ENCODE measurements at places on chromosomes 13 and 19. TPM values are rescaled to one million over a fixed set of nuclear protein-coding genes. Genes with fewer than 3 reads are reported as not detected.

DNA sequence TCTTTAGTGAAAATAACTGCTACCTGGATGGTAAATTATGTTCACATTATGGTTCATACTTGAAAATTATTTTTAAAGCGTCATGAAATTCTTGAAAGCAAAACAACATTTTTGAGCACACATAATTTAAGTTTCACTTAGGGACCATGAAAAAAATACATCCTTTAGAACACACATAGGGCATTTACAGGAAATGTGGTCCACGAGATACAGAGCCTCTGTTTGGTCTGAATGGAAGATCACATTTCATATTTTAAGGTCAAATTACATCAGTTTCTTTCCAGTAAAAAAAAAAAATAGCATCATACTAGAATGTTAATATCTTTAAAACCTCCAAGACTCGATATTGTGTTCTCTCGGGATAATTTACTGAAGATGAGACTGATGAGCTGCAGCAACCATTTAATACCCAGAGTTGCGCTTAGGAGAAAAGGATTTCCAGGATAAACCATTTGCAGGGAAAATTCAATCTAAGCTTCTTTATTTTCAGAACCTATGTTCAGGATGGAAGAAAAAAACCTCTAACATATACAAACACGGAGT, 720.7 kb downstream of the DIAPH3 start:
- no peak for DNase-seq

- peak; percentile 71 for DNase-seq
Observed at GRCh38 chr13:22278336-22278929, 607.6 kb downstream of the FGF9 start.

DNA sequence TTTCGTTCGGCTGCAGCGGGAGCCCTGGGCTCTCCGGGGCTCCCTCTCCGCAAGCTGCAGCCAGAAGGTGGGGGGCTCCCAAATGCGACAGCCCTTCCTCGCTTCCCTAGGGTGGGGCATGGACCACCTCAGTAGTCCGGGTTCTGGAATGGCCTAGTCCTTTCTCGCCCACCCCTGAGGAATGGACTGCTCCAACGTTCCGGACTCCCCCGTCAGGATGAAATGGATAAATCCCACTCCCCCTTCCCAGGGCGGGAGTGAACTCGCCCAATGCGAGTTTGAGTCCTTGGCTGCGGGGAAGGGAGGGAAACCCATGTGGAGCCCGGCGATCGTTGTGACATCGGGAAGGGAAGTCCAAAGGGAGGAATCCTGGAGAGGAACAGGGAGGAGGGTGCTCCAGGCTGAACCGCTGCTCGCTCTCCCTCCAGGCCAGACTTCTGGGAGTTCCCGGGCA, 5.5 kb downstream of the HRC start:
- no peak for DNase-seq

GRCh38 chr13:108178078-108178477, 37.3 kb downstream of the LIG4 start:
- DNase-seq = no peak

- no peak for DNase-seq
Observed at GRCh38 chr13:30871588-30872275, 34.3 kb upstream of the MEDAG start.

GRCh38 chr13:78655906-78656305, 3.0 kb downstream of the OBI1 start:
- DNase-seq = no peak

DNA sequence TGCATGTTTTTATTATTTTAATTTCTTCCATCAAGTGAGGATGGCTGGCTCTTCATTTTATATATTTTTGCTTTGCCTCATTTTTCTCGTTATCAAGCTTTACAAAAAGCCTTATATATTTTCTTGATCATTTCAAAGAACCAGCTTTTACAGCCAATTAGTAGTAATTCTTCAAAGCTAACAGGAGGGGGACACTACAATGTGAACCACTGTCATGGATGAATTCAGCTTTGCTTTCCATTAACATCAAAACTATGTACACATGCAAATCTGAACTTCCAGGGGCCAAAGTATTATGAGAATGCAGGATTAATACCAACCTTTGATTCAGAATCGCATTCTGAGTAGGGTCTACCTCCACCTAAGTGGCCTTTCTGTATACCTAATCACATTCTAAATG, 11.1 kb downstream of the UQCRFS1 start:
- no peak for DNase-seq

GRCh38 chr19:47075179-47075810, 26.9 kb upstream of the TMEM160 start:
- DNase-seq = no peak

DNA sequence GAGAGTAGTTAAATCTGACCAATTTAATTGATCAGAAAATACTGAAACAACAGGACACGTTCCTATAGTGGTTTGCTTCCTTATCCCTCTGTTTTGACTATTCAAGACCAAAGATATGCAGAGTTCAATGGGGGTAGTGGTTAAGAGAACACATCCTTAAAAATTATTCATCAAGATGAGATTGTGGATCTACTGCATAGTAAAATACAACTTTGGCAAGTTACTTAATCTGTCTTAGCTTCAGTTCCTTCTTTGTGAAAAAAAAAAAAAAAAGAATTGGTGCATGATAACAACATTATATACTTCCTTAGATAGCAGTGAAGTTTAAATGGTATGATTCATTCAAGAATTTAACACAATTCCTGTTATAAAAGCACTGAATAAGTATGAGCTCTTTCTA, 552.1 kb downstream of the DCT start:
- DNase-seq = no peak

Gene PSG2
- total RNA-seq = not detected

Gene LRFN3
- total RNA-seq = 12.3 TPM

Gene OLFM4
- not detected for total RNA-seq

Gene OR10H3
- total RNA-seq = not detected

Measured in activated CD4-positive, alpha-beta T cell treated with anti-CD3 and anti-CD28 coated beads, Interleukin-2, amount 10 ng/mL, durations not matched to agents 7 days and 5 days (primary cell).